ENCODE measurements at places on chromosomes 2 and 18.

DNA sequence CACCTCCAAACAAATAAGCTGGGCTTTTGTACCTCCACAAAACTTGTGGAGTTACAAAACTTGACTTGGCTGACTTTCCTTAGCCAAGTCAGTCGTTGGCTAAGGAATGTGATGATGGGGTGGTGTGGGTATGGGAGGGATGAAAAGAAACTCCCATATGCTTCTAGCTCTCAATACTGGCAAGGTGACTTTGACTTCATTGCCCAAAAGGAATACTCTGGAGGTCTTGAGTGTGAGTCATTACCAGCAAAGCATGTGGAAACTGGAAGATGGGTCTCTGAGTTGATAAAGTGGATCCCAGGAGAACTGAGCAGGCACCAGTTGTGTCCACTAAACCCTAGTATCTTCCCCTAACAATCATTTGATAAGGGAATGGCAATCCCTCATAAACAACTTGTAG is 226.7 kb downstream of the GULP1 start:
- no peak for DNase-seq

DNA sequence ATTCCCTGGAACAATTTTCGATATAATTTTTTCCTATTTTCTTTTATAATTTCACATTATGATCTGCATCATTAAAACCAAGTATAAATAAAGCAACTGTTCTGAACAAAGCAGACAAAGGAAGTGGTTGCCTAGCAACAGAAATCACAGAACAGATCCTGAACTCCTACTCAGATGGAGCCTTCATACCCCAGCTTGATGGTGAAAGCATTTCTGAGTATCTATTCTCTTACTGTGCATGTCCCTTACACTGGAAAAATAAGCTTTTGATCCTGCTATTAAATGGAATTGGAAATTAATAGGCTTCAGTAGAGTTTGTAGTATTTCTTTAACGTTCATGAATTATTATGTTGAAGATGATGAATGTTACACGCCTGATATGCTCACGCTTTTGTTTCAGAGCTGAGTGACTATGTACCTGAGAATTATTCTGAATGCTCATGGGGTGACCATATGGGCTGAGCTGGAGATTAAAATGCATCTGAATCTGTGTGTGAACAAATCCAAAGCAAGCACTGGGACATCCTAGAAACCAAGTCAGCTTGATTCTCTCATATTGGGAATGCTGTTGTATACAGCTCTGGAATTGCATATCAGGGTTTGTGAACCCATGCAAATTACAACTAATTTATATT is 254.0 kb downstream of the KCNJ3 start:
- no peak for DNase-seq

- DNase-seq = no peak
Observed at GRCh38 chr2:43107679-43108078, 118.7 kb downstream of the ZFP36L2 start.

DNA sequence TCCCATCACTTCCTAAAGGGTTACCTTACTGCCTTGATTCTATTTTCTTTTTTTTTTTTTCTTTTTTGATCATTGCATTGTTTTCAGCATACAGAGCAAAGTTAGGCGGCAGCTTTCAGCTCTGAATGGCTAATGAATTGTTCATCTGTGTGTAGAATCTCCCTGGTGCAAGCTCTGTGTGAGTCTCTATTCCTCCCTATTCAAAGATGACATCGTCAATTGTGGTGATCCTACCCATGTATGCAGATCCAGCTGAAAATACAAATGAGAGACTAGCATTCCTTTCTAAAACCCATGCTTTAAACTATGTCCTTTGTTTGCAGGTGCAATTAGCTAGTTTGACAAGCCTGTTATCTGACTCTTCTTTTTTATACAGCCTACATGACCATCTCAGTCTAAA is 539.0 kb downstream of the ARHGAP15 start:
- no peak for DNase-seq

DNA sequence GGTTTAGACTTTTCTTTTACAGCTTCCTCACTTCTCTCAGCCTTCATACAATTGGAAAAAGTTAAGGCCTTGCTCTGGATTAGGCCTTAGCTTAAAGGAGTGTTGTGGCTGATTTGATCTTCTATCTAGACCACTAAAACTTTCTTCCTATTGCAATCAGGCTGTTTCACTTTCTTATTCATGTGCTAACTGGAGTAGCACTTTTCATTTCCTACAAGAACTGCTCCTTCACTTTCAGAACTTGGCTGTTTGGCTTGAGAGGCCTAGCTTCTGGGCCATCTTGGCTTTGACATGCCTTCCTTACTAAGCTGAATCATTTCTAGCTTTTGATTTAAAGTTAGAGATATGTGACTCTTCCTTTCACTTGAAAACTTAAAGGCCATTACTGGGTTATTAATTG is 114.3 kb downstream of the ARHGEF4 start:
- no peak for DNase-seq

GRCh38 chr2:84846041-84846663 is 34.7 kb downstream of the TRABD2A start:
- DNase-seq = no peak

DNA sequence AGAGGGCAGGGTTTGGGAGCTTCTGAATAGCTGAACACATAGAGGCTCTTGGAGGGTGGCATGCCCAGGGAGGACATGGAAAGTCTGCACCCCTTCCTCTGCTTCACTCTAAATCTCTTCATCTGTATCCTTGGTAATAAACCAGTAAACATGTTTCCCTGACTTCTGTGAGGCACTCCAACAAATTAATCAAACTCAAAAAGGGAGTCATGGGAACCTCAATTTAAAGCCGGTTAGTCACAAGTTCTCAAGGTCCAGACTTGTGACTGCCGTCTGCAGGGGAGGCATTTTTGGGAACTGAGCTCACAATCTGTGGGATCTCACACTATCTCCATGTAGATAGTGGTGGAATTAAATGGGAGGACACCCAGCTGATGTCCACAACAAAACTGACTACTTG is 33.1 kb upstream of the STON1 start:
- DNase-seq = no peak

DNA sequence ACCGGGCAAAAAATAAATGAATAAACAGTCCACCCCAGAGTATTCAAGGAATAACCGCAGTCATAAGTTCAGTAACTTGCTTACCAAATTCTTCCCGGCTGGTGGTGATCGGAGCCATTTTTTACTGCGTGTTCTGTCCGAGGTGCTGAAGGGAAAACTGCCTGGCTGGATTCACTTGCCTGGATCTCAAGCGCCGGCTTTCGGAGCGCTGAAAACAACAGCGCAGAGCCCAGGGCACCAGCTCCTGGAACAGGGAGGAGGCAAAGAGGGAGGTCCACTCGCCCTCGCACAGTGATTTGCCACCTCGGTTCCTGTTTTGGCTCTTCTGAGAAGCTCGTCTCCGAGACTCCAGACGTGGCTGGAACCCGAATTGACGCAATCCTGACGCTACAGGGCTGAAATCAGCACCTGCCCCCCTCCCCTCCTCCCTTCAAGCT is at the start of gene SYT4:
Gene SYT4 (minus strand): TSS at position 327 of the 437 bp plus-strand sequence. CDS start 209 bp downstream, at position 118.
- DNase-seq = no peak

DNA sequence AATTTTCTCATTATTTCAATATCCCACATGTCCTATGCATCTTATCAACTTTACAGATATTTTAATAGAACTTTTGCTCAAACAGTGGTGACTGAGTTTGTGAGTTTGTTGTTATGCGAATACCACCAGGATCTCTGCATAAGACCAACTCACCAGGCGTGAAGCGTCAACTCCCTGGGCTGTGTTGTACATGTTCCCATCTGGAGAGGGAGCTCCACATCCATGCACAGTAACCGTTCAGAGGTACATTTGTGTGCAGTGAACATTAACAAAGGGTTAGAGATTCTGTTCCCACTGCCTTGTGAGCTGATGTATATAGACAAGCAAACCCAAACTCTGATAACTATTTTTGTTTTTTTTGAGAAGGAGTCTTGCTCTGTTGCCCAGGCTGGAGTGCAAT is 188.7 kb downstream of the MYT1L start:
- DNase-seq = no peak

- no peak for DNase-seq
Observed at GRCh38 chr2:99420031-99420430, 69.8 kb downstream of the REV1 start.

- no peak for DNase-seq
Observed at GRCh38 chr2:190893157-190893556, 12.5 kb downstream of the GLS start.

DNA sequence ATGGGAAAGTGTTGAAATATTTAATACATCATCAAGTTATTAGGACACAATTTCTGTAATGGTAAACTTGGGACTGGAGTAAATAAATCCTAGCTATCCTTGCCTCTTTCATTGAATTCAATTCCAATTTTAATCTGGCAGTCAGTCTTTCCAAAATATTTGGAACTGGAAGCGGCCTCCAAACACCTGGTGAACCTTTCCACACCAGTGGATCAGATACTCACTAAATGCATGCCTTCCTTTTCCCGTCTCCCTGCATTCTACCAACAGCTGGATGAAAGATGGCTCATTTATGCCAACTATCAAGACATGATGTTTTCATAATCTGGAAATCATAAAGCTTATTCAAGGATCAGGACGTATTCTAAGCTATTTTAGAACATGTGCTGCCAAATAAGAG is 488.2 kb upstream of the SPHKAP start:
- no peak for DNase-seq

DNA sequence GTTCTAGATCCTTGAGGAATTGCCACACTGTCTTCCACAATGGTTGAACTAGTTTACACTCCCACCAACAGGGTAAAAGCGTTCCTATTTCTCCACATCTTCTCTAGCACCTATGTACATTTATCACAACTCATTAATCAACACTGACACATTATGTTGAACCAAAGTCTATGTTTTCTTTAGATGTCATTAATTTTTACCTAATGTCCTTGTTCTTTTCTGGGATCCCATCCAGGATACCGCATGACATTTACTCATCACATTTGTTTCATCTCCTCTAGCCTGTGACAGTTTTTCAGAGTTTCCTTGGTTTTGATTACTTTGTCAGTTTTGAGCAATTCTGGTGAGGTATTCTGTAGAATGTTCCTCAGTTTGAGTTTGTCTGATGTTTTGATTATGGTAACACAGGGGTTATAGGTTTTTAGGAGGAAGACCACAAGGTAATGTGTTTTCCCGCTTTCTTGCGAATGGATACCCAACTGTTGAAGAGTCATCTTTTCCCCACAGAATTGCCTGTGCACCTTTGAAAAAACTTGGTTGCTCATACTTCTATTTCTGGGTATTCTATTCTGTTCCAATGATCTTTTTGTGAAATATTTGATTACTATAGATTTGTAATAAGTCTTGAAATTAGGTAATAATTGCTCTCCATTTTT is 3.0 kb upstream of the UGT1A9 start:
- no peak for DNase-seq

DNA sequence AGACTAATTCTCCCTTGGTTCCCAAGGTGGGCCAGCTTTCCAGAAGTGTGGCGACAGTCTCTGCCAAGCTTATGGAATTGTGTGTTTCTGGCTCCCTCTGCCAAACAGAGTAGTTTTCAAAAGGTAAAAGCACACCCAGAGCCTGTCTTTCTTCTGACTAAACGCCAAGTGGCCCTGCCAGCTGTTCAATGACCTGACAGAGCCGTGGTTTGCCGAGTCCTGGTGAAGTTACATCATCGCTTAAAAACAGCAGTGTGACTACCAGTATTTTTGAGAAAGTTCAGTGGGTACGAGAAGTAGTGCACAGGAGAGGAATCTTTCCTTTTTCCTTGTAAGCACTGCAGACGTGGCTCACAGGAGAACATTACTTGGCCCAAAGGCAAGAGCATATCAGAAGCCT is 1.9 kb downstream of the PER2 start:
- peak; percentile 63 for DNase-seq

DNA sequence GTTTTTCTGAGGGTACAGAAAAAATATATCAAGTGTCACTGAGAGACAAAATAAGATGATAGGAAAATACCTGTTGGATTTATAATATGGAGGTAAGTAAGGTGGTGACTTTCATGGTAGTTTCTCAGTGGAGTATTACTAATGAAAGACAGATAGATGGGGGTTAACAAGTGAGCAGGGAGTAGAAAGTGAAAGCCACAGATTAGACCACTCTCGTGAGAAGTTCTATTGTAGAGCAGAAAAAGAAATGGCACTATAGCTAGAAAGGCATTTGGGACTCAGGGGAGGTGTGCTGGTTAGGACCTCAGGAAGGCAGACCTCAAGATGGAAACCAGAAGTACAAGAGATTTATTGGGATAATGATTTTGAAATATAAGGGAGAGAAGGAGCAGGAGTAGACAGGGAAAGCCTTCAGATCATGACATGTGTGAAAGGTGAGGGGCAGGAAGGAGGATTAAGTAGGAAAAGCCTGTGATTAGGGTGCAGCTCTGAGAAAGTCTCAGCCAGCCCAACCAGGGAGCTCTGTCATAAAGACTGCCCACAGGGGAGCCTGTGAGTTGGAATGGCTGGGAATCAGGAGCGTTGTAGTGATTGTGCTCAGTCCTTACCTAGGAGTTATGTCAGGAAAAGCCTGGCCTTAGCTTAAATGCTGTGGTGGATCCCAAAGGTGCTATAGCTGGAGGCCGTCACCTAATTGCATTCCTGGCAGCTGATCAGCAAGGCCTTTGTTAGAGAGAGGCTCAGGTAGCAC is 198.1 kb downstream of the IKZF2 start:
- DNase-seq = no peak

DNA sequence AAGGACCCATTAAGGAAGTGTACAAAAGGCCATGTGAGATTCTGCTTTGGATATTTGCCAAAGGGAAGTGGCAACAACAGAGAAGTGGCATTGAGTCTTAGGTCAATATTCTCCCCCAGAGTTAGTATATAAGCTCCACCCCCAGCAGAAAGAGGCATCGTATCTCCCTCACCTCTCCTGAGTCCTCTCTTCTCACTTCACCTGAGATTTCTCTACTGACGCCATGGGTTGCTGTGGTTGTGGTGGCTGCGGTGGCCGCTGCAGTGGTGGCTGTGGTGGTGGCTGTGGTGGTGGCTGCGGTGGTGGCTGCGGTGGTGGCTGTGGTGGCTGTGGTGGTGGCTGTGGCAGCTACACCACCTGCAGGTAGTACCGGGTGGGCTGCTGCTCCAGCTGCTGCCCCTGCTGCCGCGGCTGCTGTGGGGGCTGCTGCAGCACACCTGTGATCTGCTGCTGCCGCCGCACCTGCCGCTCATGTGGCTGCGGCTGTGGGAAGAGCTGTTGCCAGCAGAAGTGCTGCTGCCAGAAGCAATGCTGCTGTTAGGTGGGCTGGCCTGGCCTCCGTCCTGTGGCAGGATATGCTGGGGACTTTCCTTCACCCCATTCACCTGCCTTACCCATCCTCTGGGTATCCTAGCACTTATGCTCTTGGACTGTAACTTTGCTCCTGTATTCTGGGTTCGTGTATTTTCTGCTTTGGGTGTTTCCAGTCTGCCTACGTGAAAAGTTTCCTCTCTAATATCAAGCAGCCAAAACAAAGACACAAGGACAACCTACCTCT is 5.9 kb downstream of the SCYGR3 start:
- no peak for DNase-seq

All from left colon (tissue), 2 donors.